Foreskin keratinocyte (primary cell): ENCODE measurements at places on chromosomes 13 and 19. TPM values are rescaled to one million over a fixed set of nuclear protein-coding genes. Genes with fewer than 3 reads are reported as not detected.

DNA sequence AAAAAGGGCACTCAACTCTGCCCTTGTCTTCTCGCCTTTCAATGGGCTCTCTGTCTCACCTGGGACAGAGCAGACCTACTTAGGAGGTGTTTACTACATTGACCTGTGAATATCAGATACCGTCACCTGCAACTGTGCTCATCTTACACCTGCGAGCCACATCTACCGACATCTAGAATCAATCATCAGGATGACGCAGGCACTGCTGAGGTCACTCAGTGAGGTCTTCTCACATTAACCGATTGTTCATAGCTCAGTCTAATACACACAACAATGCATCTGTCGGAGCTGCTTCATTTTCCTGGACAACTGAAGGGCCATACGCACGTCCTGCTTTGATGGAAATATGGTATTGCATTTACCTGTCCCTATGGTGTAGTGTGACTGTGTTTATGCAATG, 211.9 kb downstream of the FGF9 start:
- no peak for DNase-seq

- no peak for DNase-seq
These were observed 101.4 kb upstream of the GPR12 start for GRCh38 chr13:26861941-26862340.

DNA sequence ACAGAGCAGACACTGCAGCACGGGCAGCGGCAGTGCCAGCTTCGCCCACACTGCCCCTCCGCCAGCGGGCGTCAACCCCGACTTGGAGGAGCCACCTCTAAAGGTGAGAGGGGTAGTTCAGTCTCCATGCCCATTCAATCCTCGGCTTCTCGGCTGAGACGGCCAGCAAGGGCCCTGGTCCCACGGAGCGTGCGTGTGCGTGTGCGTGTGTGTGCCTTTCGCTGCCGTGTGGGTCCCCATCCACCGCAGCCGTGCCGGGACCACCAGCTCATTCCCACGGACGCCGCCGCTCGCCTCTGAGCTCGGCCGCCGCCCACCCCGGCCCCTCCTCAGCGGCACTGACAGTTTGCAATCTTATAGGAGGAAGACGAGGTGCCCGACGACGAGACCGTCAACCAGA, 55.5 kb upstream of the LDLR start:
- no peak for DNase-seq

GRCh38 chr19:31285744-31286143, 63.5 kb downstream of the TSHZ3 start:
- DNase-seq: no peak

GRCh38 chr19:49102303-49102702, 11.9 kb upstream of the LIN7B start:
- DNase-seq: no peak

GRCh38 chr13:32310134-32310706, 4.9 kb downstream of the ZAR1L start:
- no peak for DNase-seq

DNA sequence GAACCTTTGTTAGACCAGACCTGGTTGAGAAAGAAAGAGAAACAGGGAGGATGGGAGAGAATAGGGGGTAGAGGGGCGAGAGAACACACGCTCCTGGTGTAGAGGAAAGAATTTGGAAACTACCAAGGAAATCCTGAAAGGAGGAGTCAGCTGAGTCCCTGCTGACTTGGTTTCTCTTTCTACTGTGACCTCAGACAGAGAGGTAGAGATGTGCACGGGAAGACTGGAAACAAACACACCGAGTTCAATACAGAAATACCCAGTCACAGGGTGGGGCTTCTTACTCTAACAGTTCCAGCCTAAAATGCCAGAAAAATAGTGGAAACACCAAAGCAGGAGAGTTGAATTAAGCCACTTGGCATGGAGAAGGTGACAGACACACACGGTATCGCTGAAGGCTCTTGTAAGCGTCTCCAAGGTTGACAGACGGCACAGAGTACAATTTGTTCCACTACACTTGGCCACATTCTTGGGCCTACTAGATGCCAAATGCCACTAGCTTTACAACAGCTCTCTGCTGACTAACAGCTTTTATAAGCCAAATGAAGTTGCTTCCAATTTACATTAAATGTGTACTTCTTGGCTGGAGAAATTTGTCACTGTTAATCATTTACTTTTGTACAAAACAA, 28.1 kb downstream of the LATS2 start:
- DNase-seq: peak; percentile 24

DNA sequence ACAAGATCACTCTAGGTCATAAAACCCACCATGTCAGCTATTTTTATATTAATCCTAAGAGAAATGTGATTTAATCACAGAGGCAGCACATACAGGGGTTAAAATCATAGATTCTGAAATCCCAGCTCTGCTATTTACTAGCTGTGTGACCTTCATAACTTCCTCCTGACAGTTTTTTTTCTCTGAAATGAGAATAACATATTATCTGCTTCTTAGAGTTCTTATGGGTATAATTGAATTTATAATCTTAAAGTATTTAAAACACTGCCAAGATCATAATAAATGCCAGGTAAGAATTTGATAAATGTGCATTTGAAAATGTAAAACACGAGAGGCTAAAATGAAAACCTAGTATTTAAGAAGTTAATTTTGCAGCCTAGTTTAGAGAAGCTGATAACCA, 722.9 kb downstream of the SLITRK6 start:
- no peak for DNase-seq

GRCh38 chr13:60467098-60467497, 70.1 kb downstream of the TDRD3 start:
- DNase-seq: no peak

DNA sequence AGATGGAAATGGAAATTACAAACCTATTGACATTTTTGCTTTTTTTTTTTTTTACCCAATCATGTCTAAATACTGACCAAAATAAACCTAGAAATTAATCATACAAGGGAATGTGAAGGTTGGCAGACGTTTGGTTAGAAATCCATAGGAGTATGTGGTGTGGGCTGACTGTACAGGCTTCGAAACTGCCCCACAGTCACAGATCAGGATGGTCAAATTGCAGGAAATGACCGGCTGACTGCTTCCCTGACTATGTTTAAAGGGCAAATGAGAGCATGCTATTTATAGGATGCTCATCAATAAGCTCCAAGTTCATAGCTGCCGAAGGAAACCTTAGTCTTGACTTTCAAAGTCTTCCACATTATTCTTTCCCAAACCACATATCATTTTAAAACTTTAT, 118.4 kb downstream of the COG6 start:
- DNase-seq: no peak

GRCh38 chr13:109673477-109673876, 112.9 kb downstream of the IRS2 start:
- no peak for DNase-seq

DNA sequence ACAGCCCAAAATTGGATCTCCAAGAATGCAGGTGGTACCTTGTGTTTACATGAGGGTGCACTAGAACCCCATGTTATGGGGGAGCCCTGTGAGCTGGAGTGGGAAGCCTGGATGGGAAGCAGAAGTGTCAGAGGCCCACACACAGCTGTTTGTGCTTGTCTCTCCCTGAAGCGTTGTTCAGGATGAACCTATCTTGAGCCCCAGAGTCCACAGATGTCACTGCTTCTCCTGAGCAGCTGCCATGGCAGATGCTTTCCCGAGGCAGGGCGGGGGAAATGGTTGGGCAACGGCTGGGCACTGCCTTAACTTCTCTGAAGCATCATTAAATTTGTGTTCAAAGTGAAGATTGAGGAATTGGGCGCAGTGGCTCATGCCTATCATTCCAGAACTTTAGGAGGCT, 17.1 kb upstream of the CHST8 start:
- DNase-seq: no peak

- DNase-seq: no peak
These were observed 754 bp downstream of the MAMSTR start for GRCh38 chr19:48718711-48719231.

GRCh38 chr13:34751044-34751443, 191.0 kb upstream of the NBEA start:
- no peak for DNase-seq

- no peak for DNase-seq
These were observed 115.9 kb downstream of the DACH1 start for GRCh38 chr13:71751073-71751472.

GRCh38 chr19:42512743-42513304, 15.5 kb downstream of the CEACAM1 start:
- DNase-seq: no peak

USP12 gene
- total RNA-seq: 19.6 and 21.1 TPM in 2 replicates

CEACAM19 gene
- total RNA-seq: 1.5 and 2.3 TPM in 2 replicates

LRRC8E gene
- 8.2 and 10.6 TPM in 2 replicates for total RNA-seq

NLRP5 gene
- total RNA-seq: not detected in 2 replicates

ZNF135 gene
- total RNA-seq: 1.4 and 1.9 TPM in 2 replicates

CLASRP gene
- total RNA-seq: 25.9 and 30.2 TPM in 2 replicates
